ENCODE measurements at places on chromosomes 2 and 18.

DNA sequence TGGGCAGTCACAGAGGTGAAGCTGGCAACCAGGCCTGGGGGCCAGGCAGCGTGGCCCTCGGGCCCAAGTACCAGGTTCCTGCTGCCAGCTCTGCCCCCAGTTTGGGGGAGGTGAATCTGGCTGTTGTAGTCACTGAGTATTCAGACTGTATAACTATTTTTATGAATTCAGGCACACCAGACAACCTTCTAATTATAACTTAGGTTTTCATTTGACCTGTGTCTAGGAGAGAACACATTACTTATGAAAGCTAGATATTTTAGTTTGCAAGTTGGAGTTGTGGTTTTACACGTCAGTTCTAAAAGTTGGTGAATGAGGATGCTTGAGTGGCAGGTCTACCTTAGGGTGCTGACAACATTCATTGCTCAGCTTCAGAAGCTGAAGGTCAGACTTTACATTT is 71.7 kb downstream of the LIMS1 start:
- no peak for DNase-seq

GRCh38 chr18:13254971-13255927 is 36.7 kb downstream of the LDLRAD4 start:
- no peak for DNase-seq

GRCh38 chr2:231138699-231139098 is 13.9 kb upstream of the HTR2B start:
- DNase-seq, result no peak

DNA sequence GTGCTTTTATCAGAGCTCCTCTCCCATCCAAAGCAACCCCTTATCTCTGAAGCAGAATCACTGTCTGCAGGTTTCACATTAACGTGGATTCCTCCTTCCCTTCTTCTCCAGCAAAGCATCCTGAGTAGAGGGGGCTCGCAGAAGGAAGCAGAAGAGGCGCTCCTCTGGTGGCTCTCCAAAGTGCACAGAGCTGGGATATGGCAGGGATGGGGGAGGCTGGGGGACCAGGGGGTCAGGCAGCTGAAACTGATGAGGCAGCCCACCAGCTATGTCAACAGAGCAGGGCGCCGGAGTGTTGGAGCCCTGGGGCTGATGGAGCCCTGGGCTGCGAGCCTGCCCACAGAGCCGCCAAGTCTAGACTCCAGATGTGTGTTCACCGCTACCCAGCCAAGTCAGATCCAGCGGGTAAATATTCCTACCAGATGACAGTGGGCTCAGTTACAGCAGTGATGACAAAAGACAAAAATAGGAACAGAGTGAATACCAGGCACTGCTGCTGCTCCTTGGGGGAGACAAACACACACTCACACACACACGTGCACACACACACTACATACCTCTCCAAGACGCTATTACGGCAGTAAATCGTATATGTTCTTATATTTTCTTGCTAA is 678.3 kb upstream of the ID2 start:
- no peak for DNase-seq

DNA sequence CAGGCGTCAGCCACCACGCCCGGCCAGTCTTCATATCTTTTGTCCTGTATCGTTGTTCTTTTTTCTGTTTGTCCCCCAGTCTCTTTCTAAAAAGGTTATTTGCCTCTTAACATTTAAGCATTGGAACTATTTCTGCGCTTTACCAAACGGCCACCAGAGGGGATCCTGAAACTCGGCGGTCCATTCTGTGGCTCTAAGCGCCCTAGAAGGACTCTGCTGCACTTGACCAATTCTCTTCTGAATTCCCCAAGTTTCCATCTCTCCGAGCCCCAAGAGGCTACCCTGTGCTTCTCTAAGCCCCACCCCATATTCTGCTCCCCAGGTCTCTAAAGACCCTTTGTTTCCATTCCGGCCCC is 33.1 kb upstream of the REG3G start:
- no peak for DNase-seq

DNA sequence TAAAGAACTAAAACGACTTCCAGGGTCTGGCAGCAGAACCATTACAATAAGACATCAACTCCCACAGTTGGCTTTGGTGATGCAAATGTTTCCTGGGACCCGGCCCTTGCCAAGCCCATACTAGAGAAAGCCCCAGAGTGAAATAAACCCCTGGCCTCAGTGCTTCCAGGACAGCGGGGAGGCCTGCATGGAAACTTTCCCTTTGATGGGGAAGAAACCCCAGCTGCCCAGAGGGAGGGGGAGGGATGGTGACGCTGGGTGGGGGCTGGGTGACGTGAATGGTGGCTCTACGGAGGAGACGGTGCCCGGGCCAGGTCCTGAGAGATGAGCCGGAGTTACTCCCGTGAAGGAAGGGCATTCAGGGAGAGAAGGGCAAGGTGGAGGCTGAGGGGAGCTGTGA is 27.5 kb downstream of the INHBB start:
- DNase-seq, result no peak

DNA sequence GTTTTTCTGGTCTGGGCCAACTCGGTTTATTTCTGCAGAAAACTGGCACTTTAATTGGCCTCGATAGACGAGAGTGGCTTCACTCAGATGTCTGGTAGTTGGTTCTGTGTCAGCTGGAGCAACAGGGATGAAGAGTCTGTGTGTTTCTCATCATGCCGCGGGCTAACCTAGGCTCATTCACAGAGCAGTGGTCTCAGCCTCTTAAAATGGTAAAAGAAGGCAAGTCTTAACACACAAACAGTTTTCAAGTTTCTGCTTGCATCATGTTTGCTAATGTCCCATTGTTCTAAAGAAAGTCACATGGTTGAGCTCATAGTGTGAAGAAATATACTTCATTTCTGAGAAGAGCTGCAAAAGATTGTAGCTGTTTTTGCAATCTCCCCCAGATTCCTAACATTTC is 37.5 kb upstream of the ANXA4 start:
- DNase-seq, result no peak

DNA sequence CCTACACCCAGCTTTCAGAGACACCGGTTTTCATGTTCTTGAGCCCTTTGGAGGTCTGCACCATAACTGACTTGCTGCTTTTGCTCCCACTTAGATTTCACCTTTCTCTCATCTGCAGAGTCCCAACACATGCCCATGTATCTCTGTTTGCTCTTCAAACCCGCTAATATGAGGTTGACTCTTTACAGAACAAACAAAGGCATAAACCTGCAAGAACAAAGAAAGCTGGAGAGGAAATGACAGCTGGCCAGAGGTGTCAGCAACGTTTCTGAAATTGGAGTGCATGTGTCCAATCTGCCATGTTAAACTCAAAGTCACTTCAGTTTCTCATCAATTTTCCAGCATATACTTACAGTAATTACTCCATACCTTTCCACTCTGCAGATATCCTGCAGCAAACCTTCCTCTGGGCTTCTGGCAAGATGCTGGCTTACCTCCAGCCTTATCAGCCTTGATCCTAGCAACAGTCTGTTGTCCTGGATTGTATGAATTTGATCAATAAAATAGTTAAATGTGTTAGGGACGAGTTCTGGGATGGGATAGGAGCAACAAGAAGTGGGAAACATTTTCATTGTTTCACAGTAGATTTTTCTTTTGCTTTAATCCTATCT is 157.4 kb downstream of the FHOD3 start:
- DNase-seq, result no peak

DNA sequence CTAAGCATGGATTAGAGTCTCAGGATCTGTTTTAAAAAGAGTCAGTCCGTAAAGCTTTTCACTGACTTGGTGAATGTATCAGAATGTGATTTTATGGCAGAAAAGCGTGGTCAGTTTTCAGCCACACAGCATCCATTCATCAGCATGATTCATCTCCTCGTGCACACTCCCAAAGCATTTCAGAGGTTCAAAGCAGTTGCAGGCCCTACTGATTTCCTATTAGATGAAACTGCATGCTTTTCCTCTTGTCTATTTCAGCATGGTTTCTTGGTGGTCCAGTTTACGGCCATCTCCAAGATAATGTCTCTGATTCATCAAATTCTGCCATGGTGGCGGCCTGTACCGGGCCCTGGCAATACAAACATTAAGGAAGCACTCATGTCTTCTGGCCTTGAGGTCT is 4.8 kb upstream of the PARD6G start:
- DNase-seq, result no peak

- no peak for DNase-seq
These were observed 26.8 kb upstream of the NABP1 start for GRCh38 chr2:191650896-191651773.

DNA sequence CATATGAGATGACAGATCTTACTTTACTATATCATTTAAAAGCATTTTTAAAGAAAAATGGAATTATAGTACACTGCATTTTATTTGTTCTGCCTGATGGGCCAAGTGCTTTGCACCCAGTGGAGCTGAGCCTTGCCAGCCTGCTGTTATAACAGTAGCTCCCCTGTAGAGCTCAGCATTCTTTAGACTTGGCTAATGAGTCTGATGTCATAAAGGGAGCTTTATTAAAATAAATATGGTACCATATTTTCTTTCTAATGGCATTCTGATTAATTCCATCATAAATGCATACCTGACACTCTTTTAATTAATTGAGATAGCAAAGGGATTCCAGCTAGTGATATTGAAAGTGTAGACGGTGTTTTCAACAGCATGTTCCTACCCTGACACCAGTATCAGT is 40.7 kb downstream of the PARD3B start:
- no peak for DNase-seq

DNA sequence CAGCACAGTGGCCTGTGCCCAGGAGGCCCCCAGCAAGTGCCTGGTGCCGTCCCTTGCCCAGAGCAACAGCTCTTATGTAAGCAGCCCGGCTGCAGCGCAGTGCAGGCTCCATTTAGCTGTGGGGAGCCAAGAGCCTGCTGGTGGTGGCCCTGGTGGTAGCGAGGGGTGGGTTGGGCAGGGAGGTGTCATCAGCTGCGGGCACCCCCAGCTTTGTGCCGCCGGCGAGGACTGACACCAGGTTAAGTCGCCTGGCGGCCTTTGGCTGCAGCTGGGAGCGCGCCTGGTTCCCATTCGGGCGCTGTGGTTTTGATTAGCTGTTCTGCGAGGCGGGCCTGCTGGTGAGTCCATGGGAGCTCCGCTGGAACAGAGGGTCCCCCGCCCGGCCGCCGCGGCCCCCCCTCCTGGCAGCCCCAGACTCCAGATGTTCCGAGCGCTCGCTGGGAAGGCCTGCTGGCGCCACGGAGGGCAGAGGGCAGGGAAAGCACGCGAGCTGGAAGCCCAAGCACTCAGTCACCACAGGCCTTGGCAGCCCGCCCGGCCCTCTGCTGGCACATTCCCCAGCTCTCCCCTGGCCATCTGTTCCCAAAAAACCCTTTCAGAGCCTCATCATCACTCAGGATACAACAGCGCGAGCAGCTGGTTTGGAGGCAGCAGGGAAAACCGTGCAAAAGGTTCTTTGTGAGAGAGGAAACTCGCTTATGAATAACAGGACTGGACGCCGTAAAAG is 18.4 kb downstream of the ATOH8 start:
- DNase-seq, result no peak

DNA sequence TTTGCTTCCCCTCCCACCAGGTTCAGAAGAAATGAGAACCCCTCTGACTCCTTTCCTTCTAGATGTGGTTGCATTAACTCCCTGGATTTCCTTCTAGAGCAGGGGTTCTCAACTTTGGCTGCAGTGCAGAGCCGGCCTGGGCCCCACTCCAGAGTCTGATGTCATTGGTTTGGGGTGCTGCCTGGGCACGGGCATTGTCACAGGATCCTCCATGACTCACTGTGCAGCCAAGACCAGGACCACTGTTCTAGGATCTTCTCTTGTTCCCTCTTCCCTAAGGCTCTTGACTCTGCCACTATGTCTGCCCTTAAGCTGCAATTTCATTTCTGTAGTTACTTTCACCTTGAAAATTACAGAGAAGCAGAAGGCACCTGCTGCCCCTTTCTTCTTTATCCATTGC is 31.8 kb downstream of the TBC1D8 start:
- DNase-seq, result no peak

- DNase-seq, result no peak
These were observed 57.1 kb downstream of the ADCYAP1 start for GRCh38 chr18:961644-962355.

DNA sequence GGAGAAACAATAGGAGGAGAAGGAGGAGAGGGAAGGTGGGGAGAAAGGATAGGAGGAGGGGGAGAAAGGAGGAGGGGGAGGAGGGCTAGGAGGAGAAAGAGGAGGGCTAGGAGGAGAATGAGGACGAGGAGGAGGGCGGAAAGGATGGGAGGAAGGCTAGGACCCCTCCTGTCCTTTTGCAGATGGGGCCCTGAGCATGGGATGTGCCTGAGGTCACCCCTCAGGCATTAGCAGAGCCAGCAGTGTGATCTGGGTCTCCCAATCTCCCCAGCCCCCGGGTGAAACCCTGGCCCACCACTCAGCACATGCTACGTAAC is 601 bp upstream of the ANO7 start:
- DNase-seq, result no peak

DNA sequence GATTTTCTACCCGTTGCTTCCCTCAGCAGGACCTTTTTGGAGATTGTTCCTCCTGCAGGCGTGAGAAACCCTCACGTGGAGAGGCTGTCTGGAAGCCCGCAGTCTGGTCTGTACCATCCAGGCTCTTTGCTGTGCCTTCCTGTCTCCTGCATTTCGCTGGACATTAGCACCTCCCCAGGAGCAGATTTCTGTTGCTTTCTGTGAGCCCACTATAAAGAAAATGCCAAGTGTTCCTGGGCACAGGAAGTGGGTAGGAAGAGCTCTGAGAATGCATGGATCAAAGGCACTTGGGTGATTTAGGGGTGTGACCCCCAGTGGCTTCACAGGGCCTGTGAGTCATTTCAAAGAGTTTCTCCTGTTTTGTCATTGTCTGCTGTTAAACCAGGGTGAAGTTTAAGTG is 27.3 kb downstream of the SPTBN1 start:
- DNase-seq, result no peak

- no peak for DNase-seq
These were observed 32.6 kb upstream of the RND3 start for GRCh38 chr2:150520033-150520432.

GRCh38 chr18:21441670-21442069 is 158.8 kb downstream of the ESCO1 start:
- DNase-seq, result no peak

DNA sequence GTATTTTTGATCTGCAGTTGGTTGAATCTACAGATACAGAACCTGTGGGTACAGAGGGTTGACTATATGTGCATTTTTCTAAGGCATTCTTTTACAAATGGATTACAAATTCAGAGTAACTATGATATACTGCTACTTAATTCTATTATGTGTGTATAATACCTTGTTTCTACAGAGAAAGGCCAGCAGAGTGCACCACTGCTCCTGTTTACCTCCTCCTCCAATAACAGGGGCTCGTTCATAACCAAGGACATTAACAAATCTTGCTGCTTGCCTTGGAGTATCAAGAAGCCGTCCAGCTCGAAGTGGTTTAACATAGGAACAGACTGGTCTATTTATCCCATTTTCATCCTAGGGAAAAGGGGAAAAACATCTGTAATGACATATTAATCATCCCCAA is 16.4 kb downstream of the CEP76 start:
- no peak for DNase-seq

GRCh38 chr2:238387332-238387731 is 39.4 kb upstream of the ASB1 start:
- no peak for DNase-seq

DNA sequence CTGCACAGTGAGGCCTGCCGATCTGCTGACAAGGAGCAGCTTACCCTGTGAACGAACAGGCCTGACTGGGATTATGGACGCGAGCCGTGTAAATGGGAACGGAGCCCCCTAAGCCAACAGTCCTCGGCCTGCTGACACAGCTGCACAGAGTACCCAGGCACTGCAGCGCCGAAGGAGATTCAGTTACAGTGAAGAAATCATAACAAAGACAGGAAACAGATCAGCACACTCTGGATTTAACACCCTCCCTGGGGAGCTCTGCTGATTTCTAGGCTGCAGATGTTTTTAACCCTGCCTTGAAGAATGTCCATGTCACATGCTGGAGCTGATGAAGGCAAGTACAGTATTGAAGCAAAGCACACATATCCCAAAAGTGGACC is 43.4 kb downstream of the COLEC12 start:
- no peak for DNase-seq

Measured in stimulated activated CD8-positive, alpha-beta memory T cell treated with anti-CD3 and anti-CD28 coated beads, Interleukin-7, amount 100 ng/mL, for 1 hour (primary cell).